ENCODE measurements at places on chromosomes 2 and 18.

GRCh38 chr2:224145751-224146355 lies 106.8 kb upstream of the SERPINE2 start:
- no peak for DNase-seq

- DNase-seq, result no peak
Observed at GRCh38 chr2:144237830-144238627, 281.9 kb downstream of the ZEB2 start.

DNA sequence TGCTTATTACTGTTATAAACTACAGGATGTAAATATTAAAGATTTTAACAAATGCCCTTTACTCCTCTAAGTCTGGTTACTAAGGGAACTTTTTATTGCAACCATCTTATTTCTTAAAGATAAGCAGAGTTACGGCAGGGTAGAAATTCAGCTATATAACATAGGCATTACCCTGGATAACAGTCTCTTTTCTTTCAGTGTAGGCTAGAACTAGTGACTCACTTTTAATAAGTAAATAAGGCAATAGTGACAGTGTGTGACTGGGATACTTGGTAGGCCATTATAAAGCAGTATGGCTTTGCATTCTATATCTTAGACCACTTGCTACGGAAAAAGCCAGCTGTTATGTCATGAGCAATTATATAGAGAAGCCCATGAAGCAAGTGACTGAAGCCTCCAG lies 1041.0 kb upstream of the NRXN1 start:
- DNase-seq, result no peak

GRCh38 chr2:33467413-33467812 lies 9.0 kb upstream of the RASGRP3 start:
- no peak for DNase-seq

DNA sequence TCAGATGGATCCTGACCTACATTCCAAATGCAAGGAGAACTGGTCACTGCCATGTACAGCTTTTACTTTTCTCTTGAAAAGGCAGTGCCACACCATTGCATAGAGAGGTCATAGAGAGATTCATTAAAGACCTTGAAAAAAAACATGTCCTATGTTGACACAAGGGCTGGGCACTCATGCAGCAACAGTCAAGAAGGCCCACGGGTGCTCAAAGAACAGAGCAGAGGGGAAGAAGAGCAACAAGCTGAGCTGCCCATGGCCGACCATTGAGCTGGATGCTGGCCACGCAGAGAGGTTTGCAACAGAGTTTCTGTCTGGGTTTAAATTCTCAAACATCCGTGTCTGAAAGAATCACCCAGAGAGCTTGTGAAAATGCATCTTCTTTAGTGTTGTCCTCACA lies 99.1 kb downstream of the ADD2 start:
- DNase-seq, result no peak

- DNase-seq, result no peak
Observed at GRCh38 chr2:215324811-215325210, 13.0 kb downstream of the ATIC start.

GRCh38 chr2:128568106-128568505 lies 249.4 kb upstream of the HS6ST1 start:
- no peak for DNase-seq

DNA sequence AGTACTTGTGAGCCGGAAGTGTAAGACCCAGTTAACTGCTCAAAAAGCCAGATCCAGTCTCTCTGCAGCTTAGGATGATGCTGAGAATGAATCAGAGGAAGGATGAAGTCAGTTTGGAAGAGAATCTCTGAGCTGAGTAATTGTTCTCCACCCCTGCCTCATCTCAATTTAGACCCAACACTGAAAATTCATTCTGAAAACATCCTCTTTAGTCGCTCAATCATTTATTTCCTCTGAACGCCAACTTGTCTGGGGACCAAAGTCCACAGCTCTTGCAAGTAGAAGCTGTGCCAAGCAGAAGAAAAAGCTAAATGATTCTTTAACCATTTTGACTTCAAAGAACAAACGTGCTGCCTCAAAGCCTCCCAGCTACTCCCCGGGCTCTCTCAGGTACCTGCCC lies 177.1 kb upstream of the KLHL29 start:
- DNase-seq, result no peak

GRCh38 chr2:240893363-240893844 lies 2.6 kb downstream of the MAB21L4 start:
- DNase-seq, result no peak

GRCh38 chr2:212536817-212537725 lies 1.5 kb downstream of the ERBB4 start:
- DNase-seq, result no peak

DNA sequence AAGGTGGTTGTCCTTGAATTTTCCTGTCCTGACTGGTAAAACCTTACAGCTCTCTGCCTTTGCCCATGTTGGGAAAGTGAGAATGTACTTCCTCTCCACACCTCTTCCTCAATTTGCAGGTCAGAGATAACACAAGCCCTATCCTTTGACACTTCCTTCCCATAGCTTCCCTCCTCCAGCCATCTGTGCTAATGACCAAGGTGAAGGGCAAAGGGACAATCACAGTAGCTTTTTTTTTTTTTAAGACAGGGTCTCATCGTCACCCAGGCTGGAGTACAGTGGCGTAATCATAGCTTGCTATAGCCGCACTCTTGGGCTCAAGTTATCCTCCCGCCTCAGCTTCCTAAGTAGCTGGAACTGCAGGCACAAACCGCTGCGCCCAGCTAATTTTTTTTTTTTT lies 24.3 kb upstream of the STPG4 start:
- DNase-seq, result no peak

DNA sequence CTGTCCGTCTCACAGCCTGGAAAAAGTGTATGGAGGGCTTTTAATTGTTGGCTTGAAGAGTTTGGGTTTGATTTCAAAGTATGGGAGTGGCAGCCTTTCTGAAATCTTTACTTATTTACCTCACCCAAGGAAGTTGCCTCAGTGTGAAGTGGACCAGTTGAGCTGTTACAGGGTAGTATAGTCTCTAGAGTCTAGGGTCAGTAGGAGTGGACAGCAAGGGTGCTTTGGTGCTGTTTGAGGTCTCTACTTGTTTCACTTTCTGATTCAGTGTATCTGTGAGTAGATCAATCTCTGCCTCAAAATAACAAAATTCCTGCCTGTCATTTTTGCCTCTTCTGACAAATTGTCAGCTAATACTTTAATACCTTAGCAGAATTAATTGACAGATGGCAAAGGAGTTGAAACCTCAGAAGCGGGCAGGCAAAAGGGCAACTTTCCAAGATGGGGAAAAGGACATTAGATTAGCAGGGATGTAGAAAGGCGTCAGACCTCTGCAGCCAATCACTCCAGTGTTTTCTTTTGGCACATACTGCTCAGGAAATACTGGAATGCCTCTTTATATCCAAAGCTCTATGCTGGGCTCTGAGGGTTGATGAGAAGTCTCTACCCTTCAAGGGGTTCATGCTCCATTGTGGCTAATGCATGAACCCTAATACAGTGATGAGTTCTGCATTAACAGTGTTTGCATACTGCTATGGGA lies 5.9 kb downstream of the RIOK3 start:
- no peak for DNase-seq

DNA sequence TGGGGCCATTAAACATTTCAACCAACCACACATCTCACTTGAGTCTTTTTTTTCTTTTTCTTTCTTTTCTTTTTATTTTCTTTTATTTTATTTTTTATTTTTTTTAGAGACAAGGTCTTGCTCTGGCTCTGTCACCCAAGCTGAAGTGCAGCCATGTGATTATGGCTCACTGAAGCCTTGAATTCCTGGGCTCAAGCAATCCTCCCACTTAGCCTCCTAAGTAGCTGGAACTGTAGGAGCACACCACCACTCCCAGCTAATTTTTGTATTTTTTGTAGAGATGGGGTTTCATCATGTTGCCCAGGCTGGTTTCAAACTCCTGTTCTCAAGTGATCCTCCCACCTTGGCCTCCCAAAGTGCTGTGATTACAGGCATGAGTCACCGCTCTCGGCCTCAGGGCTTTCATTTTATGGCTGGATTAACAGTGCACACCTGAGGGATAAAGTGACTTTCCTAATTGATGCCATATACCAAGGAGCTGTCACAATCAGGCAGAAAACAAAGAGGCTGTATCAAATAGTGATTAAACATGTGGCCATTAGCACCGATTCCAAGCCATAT lies 21.5 kb downstream of the KIAA2012 start:
- no peak for DNase-seq

DNA sequence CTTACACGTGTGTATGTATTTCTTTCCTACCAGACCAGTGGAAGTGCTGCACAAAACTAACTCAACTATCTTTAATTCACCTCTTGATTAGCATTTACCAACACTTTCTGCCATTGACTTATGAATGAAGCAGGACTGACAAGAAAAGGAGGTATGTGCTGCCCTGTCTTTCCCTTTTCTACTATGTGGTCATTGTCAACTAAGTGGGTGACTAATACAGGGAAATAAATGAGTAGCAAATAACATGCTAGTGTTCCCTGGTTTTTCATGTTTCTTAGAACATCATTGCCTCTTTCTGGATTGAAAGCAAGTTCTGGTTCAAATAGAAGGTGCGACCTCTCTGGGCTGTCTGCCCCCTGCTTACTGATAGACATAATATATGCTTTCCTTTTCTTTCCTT lies 58.0 kb downstream of the LINC00305 start:
- no peak for DNase-seq

GRCh38 chr2:165407466-165407865 lies 62.0 kb upstream of the CSRNP3 start:
- no peak for DNase-seq

DNA sequence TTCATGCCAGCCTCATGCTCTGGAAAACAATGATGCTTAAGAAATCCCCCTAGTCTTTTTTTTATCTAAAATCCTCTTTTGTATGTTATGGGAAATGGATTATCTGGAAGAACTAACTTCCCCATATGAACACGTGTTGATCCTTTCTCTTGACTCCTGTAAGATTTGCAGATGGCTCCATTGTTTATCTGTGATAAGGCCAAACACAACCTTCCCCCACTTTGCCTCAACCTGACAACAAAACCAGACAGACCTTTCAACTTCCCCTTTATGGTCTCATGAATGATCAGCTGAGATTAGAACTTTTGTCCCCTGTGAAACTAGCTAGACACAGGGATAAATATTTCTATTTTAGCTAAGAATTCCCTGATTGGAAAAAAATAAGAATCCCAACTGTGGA lies 828.0 kb upstream of the CDH2 start:
- no peak for DNase-seq

- no peak for DNase-seq
Observed at GRCh38 chr2:13091861-13092378, 375.2 kb downstream of the TRIB2 start.

DNA sequence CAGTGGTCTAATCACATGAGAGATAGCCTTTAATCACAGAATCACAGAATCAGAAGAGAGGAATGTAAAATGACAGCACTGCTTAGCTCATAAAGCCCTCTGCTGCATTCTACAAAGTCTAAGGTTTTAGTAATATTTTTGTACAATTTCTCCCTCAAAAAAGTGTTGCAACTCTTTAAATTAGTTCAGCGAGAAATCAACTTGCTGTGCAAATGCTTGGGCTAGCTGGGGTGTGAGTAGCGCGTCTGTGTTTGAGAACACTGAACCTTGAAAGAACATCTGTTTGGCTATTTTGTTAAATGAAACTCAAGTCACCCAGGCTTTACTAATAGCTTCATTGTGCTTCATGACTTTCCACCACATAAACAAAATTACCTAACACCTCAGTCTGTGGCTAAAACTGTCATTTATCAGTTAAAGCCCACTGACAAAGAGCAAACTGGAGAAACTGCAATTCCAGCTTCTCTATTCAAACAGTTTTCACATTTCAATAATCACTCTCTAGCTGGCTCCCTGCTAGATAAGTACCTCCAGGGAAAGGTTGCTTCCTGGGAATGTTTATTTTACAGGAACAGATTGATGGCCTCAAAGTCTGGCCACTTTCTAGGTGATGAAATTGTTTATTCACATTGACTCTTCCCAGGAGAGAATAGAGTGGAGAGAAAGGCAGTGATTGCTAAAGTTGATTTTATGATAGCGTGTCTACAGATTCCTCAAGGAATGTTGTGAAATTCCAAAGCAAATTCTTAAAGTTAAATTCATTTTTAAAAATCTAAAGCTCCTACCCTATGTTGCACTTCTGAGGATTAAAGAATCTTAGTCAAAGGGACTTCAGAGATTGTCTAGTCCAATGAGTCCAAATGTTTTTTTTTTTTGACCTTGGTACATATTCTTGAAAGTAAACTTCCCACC lies 36.0 kb upstream of the STAT1 start:
- no peak for DNase-seq

DNA sequence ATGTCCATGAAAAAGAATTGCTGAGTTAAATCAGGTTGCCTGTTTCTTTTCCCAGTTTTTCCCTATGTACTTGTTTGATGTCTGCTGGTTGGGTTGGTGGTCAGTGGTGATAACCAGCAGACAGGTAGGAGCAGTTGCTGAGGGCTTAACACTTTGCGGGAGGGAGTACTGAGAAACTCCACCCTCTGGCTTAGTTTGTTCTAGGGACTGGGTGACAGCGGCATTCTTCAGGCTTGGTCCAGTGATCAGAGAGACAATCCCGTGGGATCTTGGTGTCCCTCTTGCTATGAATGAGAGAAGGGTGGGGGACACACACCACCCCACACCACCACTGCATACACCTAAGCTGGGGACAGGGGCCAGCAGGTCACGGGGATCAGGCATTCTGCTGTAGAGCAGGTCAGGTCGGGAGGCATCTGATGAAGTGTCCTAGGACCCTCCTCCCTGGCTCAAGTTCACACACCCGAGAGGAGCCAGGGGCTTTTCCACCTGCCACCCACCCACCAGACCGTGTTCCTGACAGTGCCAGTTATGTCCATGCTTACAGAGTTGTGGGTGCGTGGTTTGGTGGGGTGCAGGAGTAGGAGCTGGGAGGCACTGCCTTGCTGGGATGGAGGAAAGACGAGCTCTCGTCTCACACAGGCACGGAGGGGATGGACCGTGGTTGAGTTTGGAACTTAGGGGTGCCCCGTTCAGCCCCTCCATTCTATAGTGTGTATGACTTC lies 21.3 kb upstream of the ALLC start:
- DNase-seq, result no peak

GRCh38 chr2:157898591-157898996 lies 22.5 kb upstream of the ACVR1 start:
- DNase-seq, result peak; percentile 79

GRCh38 chr18:3218819-3219218 lies 949 bp downstream of the MYOM1 start:
- no peak for DNase-seq

DNA sequence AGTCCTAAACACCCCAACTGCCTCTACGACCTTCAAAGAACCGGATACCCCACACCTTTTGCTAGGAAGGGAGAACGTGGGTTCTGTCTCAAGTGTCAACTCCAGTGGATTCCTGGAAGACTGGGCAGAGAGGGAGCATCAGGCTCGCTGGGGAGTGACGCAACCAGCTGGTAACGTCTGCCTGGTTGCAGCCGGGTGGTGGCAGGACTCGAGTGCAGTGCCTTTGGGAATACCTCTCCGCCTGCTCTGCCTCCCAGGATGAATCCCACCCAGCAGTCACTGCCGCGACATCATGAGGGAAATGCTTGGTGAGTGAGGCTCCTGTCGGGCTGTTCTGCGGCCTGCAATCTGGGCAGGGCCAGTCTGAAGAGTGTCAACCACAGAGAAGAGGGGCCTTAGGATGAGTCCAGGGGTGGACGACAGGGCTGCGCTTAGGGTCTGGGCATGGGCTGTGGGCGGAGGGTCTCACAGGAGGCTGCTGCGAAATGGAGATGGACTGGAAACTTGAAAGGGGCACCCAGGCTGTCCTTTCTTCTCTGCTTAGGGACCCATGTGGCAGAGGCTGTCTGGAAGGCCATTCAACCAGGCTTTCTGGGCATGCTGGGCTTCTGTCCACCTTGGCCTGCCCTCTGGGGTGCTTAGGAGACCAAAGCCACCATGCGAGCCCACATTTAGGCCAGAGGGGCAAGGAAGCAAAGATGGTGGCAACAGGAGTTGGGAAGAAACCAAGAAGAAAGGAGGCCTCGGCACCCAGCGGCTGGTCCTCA lies 12.9 kb downstream of the GPR17 start:
- DNase-seq, result no peak

GRCh38 chr2:219744600-219744999 lies 117.2 kb downstream of the SLC4A3 start:
- no peak for DNase-seq
